ENCODE measurements at places on chromosomes 16 and 17.

DNA sequence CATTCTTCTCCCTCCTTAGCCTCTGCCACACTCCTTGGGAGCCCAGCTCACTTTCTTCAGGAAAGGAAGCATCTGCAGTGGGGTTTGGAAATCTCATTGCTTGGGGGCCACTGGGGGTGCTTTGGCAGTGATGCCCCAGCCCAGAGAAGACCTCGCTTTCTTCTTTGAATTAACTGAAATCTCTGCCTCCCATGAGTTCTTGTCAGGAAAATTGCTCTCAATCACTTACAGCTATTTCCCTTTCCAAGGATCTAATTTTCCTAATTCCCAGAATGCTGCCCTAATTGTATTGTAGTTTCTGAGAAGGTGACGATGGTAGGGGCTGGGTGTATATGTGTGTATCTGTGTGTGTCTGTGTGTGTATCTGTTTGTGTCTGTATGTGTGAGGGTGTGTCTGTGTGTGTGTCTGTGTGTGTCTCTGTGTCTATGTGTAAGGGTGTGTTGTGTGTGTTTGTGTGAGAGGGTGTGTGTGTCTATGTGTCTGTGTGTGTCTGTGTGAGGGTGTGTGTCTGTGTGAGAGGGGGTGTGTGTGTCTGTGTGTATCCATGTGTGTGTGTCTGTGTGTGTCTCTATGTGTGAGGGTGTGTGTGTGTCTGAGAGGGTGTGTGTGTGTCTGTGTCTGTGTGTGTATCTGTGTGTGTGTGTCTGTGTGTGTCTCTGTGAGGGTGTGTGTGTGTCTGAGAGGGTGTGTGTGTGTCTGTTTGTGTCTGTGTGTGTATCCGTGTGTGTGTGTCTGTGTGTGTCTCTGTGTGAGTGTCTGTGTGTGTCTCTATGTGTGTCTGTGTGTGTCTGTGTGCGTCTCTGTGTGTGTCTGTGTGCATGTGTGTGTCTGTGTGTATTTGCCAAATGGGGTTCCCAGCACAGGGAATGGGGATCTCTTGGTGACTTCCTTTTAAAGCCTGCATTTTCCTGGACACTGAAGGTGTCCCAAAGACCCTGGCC, 83.5 kb upstream of the DNAJA2 start:
- no peak for DNase-seq

DNA sequence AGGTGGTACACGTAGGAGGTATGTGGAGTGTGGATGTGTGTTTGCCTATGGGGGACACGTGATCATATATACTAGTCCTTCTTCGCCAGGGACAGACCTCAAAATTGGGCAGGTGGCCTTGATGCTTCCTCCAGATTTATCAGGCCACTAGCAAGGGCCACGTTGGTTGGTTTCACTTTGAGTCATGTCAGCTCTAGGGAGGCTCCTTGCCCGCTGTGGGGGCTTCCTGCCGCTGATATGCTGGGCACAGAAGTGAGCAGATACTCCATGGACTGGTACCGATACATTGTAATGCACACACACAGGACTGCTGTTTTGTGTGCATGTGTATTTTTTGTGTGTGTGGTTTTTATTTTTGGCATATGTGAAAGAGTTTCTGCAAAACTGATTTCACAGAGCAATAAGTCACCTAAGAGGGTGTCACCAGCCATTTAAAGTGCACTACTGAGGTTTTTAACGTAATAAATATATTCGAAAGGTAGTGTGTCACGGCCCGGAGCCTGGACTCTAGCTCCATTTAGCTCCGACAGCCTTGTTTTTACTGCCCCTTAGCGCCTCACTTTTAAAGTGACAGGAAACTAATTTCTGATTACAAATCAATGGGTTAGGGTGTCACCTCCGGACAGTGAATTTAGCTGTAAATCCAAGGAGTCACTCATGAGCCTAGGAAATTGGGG, 605.5 kb upstream of the SALL1 start:
- DNase-seq, result no peak

DNA sequence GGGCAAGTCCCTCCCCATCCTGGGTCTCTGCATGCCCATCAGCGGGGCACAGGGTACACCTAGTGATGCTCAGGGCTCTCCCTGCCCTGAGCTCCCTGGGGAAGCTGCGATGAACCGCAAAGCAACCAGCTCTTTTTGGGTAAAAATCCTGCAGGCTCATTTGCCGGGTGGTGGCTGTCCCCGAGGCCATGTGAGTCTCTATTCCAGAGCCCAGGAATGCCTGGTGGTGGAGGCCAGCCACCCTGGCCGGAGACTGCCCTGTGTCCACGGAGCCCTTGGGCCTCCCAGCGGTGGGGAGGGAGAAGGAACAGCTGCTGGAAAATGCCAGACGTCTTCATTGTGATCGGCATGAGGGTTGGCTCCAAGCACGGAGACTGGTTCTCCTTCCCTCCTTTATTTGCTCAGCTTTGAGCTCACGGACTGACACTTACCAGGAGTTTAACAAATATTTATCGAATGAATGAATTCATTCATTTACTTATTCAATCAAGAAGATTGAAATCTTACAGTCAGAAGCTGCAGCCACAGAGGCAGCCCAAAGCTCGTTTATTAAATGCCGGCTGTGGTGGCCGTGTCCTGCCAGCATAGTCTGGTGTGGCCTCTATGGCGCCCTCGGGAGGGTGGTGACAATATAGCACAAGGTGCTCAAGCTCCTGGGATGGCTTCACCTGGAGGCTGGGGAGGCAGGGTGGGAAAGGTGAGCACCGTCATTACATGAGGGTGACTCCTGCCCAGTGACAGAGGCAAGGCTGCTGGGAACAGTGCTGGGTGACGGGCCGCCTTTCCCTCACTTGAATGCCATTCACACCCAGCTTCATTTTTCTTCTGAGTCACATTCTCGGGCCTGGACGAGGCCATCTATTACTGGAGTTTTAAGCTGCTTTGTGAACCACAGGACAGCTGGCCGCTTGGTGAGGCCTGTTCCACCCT, 31.1 kb upstream of the JPH3 start:
- DNase-seq, result peak; percentile 43

DNA sequence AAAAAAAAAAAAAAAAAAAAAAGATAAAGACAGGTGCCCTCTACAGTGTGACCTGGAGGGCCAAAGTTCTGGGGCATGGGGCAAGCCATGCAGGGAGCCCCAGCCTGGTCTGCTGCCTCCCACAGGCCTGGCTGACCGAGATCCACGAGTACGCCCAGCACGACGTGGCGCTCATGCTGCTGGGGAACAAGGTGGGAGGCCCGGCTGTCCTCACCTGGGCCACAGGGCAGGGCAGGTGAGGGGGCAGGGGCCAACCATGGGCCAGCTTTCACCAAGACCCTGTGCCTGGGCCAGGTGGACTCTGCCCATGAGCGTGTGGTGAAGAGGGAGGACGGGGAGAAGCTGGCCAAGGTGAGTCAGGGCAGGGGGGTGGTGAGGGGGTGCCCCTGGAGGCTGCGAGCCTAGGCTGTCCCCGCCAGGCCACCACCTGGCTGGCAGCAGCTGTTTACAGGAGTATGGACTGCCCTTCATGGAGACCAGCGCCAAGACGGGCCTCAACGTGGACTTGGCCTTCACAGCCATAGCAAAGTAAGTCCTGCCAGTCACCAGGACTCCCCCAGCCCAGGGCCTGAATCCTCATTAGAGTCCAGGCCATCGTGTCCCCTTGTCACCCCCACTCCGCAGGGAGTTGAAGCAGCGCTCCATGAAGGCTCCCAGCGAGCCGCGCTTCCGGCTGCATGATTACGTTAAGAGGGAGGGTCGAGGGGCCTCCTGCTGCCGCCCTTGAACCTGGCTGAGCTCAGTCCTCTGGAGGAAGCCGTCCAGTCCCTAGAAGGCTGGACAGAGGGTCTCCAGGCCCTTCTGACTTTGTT, 2.7 kb upstream of the TRAF7 start:
- DNase-seq, result no peak

DNA sequence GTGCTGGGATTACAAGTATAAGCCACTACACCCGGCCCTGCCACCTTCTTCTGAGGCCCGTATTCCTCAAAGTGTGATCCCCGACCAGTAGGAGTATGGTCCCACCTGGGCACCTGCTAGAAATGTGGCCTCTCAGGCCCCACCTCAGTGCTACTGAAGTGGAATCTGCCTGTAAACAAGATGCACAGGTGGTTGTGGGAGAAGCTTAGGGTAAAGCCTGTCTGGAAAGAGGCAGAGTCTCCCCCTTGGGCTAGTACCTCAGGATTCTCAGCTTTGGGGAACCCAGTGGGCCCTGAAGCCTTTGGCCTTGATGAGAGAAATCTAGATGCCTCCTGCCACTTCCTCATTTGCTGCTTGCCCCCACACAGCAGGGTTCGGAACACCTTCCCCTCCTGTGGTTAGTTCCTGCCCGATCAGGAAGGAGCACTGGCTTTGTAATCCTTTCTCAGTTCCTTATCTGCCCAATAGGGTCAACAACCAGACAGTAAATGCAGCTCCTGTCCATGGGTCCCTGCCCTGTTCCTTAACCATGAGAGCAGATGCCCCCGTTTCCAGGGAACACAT, 25.2 kb downstream of the TK2 start:
- DNase-seq, result no peak

GRCh38 chr16:88466175-88466862, 13.2 kb downstream of the ZFPM1 start:
- DNase-seq, result no peak

DNA sequence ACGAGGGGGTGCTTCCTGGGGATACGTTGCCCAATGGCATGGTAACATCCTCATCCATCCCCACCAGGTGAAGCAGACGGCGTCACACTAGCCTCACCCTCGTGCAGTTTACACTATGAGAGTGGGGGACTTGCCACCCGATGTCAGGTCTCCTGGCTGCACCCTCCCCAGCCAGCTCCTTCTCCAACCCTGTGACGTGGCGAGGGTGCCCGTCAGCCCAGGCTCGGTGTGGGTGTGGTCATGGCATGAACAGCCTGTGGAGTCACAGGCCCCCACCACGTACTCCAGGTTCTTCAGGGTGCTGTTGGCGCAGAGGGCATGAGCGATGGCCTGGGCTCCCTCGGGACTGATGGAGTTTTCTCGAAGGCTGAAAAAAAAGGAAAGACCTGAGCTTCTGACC, 28.3 kb downstream of the NLRC3 start:
- no peak for DNase-seq

GRCh38 chr17:27384261-27384701, 72.0 kb upstream of the KSR1 start:
- no peak for DNase-seq

GRCh38 chr16:9465161-9465560, 373.7 kb downstream of the HAPSTR1 start:
- no peak for DNase-seq

GRCh38 chr16:72073560-72074230, 10.7 kb downstream of the HPR start:
- no peak for DNase-seq

DNA sequence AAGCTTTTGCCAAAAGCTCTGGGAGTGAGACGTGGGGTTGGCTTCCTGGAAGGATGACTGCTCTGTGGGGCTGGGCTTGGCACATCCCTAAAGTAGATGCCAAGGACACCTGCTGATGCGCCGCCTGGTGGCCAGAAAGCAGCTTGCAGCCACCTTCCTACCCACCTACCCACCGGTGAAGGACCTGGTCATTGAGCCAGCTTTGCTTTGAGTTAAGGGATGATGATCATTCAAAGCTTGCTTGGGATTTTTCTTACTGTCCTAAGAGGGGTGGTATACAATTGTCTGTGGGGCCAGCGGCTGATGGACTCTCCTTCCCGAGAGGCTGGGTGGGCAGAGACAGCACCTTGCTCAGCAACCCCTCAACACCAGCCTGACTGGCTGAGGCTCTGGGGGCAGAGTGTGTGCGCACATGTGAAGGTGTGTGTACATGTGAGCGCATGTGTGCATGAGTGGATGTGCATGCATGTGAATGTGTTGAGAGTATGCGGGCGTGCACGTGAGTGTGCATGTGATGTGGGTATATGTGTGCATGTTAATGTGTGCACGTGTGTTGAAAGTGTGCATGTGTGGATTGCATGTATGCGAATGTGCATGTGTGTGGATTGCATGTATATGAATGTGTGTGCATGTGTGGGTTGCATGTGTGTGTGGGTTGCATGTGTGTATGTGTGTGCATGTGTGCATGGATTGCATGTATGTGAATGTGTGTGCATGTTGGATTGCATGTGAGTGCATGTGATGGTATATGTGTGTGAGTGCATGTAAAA, 18.6 kb downstream of the C1QTNF1 start:
- peak; percentile 67 for DNase-seq

All from NCI-H1436 (cell line).